ENCODE measurements at places on chromosomes 2 and 18. TPM values are rescaled to one million over a fixed set of nuclear protein-coding genes. Genes with fewer than 3 reads are reported as not detected.

Gene RPRD1A
- total RNA-seq: 39.1 TPM

Gene G6PC2
- not detected for total RNA-seq

Gene HNMT
- total RNA-seq: 86.7 TPM

Gene VSNL1
- 2.1 TPM for total RNA-seq

Gene CBLN2
- 15.2 TPM for total RNA-seq

Gene IL1RL1
- not detected for total RNA-seq

Gene NAT8
- not detected for total RNA-seq

Measured in H4 (cell line).